ENCODE measurements at places on chromosomes 16 and 17.

DNA sequence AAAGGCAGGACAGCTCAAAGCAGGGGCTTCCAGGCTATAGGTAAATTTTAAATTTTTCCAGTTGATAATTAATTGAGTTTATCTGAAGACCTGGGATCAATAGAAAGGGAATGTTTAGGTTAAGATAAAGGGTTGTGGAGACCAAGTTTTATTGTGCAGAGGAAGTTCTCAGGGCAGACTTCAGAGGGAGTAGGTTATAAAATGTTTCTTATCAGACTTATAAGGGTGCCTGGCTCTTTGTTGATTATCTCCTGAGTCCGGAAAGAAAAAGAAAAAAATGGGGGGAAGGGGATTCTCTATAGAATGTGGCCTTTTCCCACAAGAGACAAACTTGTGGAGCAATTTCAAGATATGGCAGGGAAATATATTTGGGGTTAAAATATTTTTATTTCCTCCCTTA, 15.9 kb downstream of the SLC46A1 start:
- no peak for DNase-seq

DNA sequence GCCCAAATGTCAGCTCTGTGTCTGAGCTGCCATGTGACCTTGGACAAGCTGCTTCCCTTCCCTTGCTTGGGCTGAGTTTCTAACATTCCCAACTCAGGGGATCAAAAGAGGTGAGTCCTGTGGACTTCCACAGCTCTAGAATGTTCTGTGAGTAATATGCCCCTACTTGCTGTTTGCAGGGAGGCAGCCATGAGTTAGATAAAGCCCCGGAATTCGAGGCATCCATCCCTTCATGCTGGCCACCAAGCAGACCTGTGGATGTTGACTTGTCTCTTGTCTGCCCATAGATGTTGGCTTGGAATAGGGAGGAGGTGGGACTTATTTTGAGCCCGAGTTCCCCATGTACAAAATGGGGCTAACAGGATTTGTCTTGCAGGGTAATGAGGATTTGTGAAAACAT, 36.2 kb downstream of the KSR1 start:
- no peak for DNase-seq

DNA sequence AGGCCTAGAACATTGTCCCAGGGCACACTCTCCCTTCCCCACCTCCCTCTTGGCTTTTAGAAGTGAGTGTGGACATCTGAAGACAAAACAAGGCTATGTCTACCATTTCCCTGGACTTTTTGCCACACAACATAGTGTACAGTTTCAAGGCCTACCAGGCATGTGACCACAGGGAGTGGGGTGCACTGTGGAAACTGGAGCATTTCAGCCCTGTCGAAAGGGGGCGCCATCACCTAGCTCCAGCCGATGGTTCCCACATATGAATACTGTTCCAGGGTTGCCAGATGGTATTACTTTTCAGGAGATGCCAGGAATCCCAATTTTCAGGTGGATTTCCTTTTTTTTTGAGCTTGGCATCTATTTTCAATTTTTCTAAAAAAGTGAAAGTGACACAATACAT, 140.7 kb downstream of the KATNIP start:
- no peak for DNase-seq

DNA sequence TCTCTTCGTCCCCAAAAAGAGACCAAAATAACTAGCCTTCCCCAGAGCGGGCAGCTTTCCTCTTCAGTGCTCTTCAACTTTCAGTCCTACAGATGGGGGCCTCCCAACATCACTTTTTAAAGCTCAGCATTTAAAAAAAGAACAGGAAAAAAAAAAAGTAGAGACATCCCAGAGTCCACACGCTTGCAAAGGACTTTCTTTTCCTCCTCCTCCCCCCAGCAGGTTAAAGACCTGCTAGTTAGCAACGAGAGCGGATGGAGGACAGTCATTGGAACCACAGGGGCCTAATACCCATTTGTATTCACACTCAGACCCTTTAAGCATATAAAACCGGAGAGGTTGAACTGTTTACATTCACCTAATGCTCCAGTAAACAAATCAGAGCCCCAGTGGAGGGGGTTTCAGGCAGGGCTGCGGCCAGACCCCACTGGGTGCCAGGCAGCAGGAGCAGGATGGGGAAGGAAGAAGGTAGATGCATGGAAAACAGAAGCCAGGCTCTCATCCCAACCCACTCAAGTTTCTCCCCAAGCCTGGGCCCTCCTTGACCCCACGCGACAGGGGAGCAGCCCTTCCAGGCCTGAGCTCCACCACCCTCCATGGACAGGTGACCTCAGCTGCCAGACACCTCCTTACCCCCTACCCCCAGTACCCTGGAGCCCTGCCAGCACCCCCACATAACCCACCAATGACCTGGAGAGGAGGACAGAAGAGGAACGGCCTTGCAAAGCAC, 15.2 kb downstream of the ZFHX3 start:
- DNase-seq, result no peak

DNA sequence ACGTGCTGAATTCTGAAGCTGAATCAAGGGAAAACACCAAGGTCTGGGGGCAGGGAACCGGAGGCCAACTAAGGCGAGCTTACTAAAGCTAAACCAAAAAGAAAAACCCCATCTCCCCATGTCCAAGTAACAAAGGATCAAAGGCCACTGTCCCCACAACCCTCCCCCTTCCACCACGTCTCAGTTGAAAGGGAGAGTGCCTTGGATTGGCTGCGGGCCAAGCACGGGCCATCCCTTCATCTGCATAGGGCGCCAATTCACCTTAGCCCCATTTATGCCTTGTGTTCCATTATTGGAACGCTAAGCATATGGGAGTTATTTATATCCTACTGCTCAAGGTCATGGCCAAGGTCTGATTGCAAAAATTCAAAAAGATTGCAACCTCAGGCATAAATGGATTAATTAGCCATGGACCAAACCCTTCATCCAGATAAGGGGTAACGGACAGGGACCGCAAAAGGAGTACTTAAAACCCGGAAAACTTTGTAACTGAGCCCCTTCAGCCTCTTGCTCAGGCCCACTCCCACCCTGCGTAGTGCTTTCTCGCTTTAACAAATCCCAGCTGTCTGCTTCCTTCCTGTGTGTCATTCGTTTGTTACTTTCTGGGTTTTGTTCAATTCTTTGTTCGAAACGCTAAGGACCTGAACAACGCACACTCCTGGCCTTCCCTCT, 740 bp upstream of the ATP6V0D1 start:
- no peak for DNase-seq

DNA sequence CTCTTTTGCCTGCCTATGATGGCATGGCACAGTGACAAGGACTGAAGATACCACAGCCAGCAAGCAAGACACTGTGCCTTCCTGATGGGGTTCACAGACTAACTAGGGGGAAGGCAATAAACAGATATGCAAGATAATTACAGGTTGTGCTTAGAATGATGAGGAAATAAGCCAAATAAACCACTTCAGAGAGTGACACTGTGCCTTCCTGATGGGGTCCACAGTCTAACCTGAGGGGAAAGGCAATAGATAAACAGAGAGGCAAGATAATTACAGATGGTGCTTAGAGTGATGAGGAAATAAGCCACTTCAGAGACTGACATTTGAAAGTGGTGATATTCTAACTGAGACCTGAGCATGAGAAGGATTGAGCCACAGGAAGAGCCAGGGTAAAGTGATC, 84.2 kb downstream of the HS3ST2 start:
- no peak for DNase-seq

DNA sequence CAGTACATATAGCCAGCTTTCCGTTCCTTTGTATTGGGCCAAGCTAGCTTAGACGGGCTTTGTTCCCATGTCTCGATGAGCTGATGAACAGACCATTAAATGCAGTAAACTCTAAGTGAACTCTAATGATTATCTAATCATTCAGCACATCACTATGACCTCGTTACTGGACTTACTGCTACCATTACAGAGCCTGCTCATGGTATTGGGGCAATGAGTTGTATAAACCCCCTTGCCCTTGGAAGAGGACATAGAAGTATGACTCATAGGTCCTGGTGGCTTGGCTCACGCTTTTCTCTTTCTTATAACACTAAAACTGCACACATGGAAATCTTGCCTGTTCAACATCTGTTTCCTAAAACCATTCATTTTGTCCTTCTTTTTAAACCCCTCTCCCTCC, 93.6 kb upstream of the DYNLRB2 start:
- DNase-seq, result no peak

DNA sequence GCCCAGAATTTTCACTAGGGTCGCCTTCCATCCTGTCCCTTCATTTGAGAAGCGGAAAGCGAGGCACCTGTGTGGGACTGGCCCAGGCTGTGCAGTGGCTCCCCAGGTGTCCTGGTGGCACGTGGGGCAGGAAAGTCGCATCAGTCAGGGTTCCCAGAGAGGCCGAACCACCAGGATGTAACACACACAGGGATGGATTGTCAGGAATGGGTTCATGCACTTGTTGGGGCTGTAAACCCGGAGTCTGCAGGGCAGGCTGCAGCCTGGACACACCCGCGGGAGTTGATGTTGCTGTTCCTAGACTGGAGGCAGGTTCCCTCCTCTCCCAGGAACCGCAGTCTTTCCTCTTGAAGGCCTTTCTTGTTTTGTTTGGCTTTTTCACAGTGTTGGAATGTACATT, 30.7 kb upstream of the RPTOR start:
- no peak for DNase-seq

DNA sequence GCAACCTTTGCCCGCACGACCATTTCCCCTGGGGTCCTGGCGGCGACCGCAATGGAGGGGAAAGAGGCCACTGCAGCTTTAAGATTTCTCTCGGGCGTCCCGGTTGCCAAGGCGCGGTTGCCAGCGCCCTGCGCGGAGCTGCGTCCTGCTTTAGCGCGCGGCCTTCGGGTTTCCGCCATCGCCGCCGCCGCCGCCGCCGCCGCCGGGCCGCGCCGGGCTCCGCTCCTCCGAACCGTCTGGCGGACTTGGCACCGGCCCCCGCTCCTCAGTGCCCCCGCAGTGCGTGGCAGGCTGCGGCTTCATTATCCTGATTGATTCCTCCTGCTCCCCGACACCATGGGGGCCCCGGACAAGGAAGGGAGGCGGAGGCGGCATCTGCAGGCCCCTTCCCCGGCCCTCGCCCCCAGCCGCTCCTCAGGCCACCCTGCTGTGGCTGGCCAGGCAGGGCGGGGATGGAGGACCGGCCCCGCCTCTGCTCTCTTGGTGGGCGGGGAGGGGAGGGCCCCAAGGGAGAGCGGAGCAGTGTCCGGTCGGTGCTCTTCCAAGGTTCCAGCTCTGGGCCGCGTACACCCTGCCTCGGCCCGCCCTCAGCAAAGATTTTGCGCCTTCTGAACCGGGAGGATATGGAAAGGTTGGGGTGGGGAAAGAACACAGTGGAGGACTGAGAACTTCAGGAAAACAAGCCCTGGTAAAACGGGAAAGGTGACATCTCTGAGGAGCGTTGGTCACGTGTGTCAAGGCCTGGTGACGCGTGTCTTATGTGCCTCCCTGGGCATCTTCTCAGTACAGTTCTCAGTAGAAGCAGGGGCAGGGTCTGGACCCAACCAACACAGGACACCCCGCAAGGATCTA, 34.0 kb downstream of the NEUROD2 start:
- peak; percentile 93 for DNase-seq

DNA sequence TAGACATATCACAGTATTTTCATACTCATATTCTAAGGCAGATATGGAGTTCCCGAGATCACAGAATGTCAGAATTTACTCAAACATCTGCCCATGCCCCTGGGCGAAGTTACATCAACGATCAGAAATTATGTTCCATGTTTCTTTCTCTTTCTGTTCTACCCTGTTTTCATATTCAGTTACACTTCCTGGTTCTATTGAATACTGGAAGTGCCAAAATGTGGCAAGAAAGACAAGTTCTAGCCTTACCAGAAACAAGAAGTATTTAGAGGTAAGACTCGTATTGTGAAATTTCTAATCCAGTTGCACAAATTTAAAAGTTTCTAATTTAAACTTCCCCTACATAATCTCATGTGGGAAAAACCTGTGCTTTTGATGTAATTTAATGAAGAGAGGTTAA, 36.1 kb downstream of the KCNJ2 start:
- no peak for DNase-seq

DNA sequence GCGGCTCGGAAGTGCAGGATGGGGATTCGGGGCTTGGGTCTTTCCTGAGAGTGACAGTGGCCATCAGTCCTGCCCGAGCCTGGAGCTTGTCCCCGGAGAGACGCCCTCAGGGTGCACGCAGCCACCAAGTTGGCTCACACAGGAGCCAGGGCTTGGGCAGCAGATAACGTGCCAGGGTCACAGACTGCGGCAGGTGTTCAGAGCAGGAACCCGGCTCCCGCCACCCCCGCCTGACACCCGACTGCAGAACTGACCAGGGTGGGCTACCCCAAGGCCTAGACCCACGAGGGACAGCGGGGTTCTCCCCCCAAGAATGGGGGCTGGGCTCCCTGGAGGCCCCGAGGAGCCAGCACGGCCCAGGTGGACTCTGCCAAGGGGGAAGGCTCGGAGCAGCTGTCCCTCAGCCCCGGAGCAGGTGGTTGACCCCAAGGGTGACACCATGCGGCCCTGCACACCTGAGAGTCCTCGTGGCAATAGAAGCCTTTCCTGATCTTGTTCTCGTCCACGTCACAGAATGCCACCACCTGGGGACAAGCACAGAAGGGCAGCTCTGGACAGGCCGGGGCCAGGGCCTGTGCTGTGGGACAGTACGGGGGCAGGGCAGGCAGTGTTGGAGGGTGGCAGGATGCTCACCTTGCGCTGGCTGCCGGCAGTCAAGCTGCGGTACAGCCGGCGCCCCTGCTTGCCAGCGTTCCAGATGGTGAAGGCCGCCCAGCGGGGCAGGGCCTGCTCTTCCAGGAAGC, 117.1 kb upstream of the ZNF750 start:
- DNase-seq, result peak; percentile 56

DNA sequence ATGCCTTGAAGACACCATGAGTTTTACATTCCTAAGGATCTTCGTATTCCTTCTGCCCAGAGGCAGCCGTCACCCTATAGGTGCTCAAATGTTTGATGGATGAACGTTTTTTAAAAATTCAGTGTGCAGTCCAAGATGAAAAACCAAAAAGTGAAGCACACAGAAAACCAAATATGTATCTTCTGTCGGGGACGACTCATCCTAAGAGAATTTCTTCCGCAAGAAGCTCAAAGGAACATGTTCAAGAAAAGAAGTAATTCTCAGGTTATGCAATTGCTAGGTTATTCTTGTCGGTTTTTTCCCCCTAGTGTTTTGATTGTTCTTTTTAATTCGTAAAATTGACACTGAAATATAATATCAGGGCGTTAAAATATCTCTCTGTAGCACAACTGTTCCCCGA, 1.4 kb downstream of the CENPV start:
- DNase-seq, result no peak

GRCh38 chr16:86382774-86383407, 127.4 kb upstream of the FOXF1 start:
- no peak for DNase-seq

DNA sequence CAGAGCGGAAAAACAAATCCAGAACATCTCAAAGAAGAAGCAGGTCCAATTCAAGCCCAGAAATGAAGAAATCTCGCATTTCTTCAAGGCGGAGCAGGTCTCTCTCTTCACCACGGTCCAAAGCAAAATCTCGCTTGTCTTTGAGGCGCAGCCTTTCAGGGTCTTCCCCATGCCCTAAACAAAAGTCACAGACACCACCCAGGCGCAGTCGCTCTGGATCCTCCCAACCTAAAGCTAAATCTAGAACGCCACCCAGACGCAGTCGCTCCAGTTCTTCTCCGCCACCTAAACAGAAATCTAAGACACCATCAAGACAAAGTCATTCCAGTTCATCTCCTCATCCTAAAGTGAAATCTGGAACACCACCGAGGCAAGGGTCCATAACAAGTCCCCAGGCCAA, 10.3 kb downstream of the SRRM2 start:
- DNase-seq, result no peak

- DNase-seq, result peak; percentile 85
Observed at GRCh38 chr17:58303971-58304749, 23.4 kb upstream of the MPO start.

Measured in islet precursor cell (in vitro differentiated cells).